Cortex of kidney (tissue), 1 donor: ENCODE measurements at places on chromosomes 7 and 10.

DNA sequence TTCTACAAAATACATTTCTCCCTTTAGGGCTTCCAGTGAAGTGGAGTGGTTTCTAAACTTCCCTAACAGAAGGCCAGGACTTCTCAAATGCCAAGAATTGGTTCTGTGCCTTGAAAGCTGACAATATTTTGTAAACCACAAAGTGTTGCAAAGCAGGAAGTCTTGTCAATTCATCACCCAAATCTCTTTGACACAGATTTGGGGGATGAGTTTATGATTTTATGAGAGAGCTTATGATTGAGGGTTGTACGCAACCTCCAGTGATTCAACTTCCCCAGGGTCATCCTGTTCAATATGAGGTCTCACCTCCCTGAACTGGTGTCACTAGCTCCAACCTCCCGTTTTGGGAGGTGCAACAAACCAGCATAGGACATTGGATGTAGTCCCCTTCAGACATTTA, 83.7 kb downstream of the PRLHR start:
- DNase-seq: no peak

DNA sequence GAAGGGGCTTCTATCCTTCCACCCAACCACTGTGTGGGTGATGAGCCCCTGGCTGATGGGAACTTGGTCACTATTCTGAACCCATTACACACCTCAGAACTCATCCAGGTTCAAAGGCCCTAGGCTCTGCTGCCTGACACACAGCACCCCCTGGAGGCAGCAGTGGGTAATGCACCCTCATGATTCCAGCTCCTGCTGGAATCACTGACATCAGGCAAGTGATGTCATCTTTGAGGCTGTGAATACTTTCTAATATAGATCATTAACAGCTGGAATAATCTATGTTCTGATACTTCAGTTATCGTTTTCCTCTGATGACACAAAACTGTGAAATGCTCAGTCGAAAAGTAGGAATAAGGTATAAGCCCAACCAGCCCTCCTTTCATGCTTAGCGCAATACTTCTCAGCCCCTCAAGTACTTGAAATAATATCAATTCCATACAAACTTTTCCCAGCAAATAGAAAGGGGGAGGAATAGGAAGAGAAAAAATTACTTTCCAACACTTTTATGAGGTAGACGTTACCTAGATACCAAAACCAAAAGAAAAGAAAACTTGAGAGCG, 7.5 kb upstream of the RBP3 start:
- DNase-seq: no peak

DNA sequence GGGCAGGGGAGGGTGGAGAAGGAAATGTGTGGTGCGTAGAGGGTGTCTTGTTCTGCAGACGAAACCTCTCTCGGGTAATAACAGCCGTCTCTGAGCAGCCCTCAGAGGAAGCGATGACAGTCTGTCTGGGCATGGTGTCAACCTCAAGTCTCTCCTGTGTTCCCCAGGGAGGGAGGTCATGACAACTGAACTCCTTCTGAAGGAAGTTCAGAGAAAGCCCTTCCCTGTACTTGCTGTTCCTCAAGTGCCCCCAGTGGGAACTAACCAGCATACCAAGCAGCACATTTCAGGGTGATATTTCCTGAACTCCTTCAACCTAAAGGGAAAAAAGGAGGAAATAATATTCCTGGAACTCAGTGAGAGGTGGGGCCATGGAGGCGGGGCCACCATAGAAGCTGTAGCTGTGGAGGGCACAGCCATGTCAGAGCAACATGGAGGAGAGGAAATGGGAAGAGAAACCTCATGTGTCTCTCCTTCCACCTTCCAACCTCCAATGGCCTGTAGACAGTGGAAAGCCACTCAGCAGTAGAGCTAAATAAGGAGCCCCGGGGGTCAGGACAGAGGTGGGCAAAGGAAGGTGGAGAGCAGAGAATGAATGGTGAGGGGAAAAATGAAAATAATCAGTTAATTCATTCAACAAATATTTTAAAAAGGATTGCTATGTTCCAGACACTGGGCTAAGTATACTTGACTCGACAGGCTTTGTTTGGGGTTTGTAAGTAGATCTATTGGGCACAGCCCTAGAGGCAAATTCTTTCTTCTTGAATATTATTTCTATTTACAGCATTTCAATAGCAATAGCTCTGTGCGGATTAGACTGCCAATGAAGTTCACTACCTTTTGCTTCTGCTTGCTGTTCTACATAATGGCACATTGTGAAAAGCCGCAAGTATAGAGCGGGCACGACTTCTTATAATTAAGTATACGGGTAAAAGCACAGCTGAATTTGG, 61.0 kb upstream of the AOAH start:
- DNase-seq: no peak

DNA sequence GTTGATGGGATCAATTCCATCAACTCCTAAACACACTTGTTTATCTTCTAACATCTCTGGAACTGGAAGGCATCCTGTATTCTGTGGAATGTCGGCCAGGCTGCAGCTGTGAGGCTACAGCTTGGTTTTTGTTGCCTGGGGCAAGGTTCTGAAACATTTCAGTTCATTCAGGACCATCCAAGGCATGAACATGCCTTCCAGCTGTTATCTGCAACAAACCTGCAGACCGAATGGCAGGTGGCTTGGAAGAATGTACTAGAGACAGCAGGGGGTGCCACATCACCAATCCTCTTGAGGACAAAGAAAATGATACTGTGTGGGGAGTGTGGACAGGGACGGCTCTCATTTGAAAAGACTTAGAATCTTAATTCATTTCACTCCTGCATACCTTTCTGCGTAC, 12.4 kb downstream of the PAPOLB start:
- DNase-seq: no peak

DNA sequence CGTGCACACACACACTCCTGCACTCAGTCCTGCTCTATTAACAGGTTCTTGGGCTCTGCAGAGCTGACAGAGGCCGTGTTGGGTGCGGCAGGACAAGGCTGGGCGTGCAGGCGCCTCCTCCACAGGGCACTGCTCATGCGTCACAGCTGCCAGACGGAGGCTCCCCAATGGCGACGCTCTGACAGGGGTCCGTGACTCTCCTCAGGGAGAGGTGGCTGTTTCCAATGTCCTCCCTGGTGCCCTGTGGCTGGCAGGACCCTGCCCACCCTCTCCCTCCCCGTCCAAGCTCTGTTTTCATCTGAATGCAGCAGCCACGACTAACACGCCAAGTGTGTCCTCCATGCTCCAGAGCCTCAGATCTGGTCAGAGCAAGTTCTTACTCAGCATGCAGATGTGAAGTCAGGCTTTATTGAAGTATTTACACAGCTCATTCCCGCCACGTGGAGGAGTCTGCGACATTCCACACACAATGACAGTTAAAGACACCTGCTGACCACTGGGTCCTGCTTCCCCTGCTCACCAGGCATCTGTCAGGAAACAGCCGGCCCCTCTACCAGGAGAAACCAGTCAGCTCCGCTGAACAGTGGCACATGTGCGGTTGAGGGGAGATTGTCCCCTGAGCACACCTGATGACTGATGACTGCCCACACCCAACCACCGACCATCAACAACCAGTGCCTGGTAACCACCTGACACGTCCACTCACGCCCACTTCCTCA, 116.7 kb downstream of the VIPR2 start:
- no peak for DNase-seq

- no peak for DNase-seq
Observed at GRCh38 chr7:16295558-16295957, 125.8 kb downstream of the CRPPA start.

DNA sequence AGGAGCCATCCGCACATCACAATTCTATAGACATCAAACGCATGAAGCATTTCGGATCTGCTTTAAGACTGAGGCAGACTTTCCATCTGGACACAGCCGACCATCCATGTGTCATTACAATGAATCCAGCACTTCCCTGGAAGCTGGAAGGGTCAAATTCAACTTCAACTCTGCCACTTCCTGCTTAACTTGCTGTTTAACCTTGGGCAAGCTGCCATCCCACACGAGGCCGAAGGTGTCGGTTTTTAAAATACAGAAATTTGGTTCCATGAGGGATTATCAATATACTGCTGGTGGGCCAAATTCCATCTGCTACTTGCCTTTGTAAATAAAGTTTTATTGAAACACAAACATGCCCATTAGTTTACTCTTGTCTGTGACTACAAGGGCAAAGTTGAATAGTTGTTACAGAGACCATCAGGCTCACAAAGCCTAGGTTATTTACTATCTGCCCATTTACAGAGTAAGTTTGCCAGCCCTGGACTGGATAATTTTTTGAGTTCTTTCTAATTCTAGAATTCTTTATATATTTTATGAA, 134.6 kb downstream of the FAM204A start:
- DNase-seq: no peak

DNA sequence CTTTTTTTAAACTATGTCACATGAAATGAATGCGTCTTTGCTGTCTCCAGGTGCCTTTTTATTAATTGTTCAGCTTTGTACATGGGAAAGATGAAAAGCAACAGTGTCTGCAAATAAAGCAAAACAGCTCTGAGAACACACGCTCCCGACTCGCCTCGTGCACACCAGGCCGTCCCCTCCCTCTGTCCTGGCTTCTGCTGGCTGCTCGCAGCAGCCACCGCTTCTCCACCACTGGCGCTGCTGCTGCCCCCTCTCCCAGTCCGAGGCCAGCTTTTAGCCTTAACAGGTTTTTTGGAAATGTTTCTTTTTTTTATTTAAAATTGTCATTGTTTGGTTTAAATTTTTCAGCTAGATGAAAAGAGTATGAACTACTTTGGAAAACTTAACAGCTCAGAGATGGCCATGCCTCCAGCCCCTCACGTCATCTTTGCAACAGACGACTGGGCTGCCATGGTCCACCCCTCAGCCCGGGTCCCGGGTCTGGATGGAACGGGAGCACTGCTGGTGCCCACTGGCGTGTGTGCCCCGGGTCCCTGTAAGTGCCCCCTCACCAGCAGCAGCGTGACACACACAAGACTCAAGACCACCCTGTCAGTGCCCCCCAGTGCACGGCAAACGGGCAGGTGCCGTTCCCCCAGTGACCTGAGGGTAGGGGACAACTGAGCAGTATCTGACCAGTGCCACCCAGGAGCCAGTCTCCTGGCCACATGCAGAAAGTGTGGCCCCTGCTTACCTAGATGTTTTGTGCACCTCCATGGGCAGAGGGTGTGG, 415.6 kb upstream of the FOXK1 start:
- DNase-seq: no peak

GRCh38 chr10:3400348-3400747, 227.8 kb upstream of the PITRM1 start:
- no peak for DNase-seq

GRCh38 chr7:26910221-26910620, 45.8 kb upstream of the SKAP2 start:
- no peak for DNase-seq

DNA sequence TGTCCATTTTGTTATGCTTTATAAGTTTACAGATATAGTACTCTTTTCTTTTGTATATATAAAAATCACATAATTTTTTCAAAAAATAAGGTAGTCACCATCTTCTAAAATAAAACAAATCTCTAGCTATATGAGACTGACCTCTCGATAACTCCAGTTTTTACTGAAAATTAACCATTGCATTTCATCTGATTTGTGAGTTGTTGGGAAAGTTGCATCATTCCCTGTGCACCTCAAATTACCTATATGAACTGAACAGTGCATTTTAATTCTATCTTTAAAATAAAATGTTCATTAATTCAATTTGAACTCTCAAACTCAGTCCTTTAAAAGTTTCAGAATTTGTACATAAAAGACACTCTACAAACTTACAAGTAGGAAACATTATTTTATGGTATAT, 86.0 kb downstream of the VWDE start:
- no peak for DNase-seq

DNA sequence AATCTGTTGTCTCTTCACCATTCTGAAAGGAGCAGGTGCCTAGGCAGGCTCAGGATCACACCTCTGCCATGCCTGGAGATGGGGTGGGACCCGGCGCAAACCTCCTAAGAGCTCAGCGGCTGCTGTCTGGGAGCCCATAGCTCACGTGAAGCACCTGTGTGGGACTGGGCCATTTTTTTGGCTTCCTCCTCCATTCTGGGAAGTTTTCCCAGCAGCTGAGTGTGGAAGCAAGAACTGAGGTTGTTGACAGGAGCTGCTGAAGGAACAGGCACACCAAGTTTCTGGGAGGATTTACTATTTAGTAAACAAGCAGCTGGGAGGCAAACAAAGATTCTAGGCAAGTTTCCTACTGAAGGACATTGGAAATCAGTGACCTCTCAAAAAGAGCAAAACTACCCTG, 77.3 kb downstream of the FAM13C start:
- no peak for DNase-seq

DNA sequence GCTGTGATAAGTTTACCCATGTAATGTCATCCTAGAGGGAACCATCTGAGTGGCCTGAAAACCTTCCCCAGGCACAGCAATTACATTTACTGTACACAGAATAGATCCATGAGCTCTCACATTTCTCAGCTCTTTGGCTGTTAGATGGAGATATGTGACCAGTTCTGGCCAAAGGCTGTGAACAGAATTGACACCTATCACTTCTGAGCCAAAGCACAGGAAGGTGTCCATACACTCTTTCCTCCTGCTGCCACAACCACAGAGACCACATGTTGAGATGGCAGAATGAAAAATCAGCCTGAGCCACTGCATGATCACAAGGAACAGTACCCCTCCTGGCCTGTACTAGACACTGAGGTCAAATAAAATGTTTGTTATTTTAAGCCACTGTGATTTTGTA, 44.3 kb upstream of the ATOH7 start:
- no peak for DNase-seq

GRCh38 chr7:43869867-43870240, 537 bp upstream of the MRPS24 start:
- DNase-seq: no peak

GRCh38 chr7:106736508-106737201, 75.7 kb upstream of the CCDC71L start:
- no peak for DNase-seq

DNA sequence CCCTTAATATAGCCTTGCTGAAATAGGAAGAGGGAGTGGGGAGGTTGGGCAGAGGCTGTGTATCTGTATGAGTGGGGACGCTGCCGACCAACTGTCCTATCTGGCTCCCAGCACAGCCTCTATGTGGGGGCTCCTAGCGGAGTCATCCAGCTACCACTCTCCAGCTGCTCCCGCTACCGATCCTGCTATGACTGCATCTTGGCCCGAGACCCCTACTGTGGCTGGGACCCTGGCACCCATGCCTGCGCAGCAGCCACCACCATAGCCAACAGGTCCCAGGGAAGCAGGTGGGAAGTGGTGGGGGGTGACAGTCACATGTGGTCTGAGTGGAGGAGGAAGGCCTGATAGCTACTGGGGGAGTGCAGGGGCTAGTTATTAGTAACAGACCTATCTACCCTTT, 6.6 kb downstream of the MRPL43 start:
- no peak for DNase-seq

- no peak for DNase-seq
Observed at GRCh38 chr7:128914566-128915151, 4.2 kb upstream of the KCP start.

DNA sequence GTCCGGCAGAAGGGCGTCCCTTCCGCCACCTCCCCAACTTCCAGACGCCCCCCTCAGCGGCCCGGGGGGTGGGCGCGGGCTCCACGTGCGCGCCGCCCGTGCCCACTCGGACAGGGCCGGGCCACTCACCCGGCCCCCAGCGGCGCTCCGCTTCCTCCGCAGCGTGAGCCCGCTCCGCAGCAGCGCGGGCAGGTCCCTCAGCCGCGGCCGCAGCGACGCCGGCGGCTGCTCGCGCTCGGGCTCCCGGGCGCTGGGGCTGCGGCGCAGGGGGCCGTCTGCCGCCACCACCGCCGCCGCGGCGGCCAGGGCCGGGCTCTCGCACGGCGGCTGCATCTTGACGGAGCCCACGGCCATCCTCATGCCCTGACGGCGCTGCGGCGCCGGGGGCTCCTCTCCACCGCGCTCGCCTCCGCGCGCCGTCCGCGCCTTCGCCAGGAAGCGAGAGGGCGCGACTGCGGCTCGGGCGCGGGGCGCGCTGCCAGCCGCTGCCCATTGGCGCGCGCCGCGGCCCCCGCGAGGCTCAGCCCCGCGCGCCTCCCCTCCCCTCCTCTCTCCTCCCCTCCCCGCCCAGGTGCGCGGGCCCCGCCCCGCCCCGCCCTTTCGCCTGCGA, at the start of gene RAPGEF5:
TSS of gene RAPGEF5 (minus strand) at position 454 of the 610 bp plus-strand sequence. CDS start at position 360, 94 bp downstream.
- no peak for DNase-seq
